Naive B cell (primary cell): ENCODE measurements at places on chromosomes 12 and 14. TPM values are rescaled to one million over a fixed set of nuclear protein-coding genes. Genes with fewer than 3 reads are reported as not detected.

DNA sequence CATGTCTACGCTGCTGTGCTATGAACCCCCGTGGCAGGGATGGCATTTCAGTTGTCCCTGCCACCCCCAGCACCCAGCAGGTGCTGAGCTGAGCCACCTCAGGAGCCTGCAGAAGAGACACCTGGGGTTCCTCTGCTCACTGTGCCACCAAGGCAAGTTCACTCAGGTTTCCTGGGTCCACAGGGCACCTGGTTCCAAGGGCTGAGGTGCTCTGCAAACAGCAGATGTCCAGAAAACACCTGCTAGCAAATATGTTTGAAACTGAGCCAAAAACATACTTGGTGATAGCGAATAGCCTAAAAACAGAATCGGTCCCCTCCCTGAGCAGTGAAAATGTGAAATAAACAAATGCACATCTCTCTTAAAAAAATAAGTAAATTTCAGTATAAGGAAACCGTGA, 35.6 kb upstream of the GPR68 start:
- DNase-seq = no peak

DNA sequence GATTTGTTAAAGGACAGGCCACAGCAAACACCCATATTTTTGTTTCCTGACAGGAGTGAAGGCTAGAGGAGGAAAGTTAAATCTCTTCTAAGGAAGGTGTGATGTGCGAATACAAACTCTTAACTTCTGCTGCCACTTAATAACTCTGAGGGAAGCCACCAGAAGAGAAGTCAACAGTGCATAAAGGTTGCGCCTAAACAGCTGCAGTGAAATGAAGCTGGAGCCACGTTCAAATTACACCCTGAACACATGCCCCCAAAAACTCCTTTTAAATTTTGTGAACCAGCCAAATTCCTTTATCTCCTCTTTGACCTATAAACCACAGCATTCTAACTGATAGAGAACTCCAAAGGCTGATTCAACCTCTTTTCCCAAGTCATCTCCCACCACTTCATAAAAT, 22.4 kb downstream of the DENND5B start:
- no peak for DNase-seq

GRCh38 chr12:114864837-114865551, 181.0 kb upstream of the TBX3 start:
- DNase-seq = no peak

DNA sequence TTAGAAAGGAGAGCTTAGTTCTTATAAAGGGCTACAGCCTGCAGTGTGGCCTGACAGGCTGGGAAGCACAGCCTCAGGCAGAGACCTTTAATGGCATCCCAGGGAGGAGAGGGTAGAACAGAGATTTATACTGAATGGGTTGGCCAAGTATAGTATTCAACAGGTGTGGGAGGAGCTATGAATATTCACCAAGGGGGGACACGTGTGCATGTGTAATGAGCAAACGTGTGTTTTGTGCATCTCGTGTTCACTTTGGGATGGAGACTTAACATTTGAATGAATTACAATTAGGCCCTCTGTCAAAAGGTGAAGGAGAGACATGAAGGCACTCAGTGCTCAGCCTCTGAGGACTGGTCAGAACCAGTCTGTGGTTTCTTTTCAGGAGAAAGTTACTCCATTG, 5.2 kb downstream of the TDP1 start:
- DNase-seq = no peak

Gene DBX2
- polyA plus RNA-seq = not detected

Gene CDKN3
- 1.2 TPM for polyA plus RNA-seq

- DNase-seq = no peak
Observed at GRCh38 chr14:94388384-94389103, at the start of gene SERPINA1. TSS of gene SERPINA1 (minus strand) at chr14:94388602. CDS start at chr14:94383237, 5,365 bp downstream.

DNA sequence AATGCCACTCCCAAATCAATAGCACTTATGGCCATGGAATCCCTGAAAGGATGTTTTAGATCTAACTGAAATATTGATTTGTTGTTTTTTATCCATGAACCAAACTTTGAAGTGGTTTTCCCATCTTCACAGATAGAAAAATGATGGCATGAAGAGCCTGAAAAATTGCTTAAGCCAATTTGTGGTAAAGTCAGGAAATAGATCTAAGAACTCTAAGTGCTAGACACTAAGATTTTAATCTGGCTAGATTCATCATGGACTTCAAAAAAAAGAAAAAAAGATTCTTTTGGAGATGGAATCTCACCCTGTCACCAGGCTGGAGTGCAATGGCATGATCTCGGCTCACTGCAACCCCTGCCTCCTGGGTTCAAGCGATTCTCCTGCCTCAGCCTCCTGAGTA, 45.0 kb upstream of the STRN3 start:
- DNase-seq = no peak

GRCh38 chr14:68705741-68706283, 87.1 kb downstream of the ZFP36L1 start:
- no peak for DNase-seq

- DNase-seq = no peak
Observed at GRCh38 chr14:98140862-98141530, 1131.0 kb downstream of the BCL11B start.

GRCh38 chr12:117394491-117394890, 33.1 kb upstream of the NOS1 start:
- DNase-seq = no peak

DNA sequence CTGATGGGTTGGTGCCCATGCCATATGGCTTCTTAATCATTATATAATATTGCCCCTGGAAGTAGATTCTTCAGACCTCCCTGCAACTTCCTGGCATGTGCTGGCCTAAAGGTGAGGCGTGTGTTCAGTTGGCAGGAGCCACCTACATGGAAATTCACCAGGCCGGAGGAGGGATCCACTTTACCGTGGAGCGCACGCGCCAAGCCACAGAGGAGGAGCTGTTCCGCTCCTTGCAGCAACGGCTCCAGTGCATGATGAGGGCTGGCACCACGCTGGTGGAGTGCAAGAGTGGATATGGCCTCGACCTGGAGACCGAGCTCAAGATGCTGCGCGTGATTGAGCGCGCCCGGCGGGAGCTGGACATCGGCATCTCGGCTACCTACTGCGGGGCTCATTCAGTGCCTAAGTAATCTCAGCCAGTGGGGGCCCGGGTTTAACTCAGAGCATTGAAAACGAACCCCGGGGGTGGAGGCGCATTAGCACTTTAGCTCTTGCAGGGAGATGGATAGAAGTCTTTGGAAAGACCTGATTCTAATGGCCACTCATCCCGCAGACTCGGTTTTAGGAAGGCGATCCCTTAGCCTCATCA, 13.5 kb downstream of the AMDHD1 start:
- DNase-seq = no peak

GRCh38 chr12:74076918-74077317, 460.7 kb upstream of the ATXN7L3B start:
- DNase-seq = no peak

DNA sequence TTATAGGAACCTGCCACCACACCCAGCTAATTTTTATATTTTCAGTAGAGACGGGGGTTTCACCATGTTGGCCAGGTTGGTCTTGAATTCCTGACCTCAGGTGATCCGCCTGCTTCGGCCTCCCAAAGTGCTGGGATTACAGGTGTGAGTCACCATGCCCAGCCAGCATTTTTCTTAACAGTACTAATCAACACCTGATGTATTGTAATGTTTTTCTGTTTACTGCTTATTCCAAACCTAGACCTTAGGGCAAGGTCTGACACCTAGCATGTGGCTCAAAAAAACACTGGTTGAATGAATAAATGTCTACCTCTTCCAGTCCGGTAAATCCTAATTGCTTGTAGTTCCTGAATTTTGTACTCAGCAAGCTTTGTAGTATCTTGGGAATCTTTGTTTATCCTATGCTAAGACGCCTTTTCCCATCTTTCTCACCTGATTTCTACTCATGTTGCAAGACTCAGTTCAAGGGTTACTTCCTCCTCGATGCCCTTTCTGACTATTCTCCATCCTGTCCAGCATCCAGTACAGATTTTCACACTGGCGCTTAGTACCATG, 2.8 kb downstream of the PAN2 start:
- DNase-seq = no peak

DNA sequence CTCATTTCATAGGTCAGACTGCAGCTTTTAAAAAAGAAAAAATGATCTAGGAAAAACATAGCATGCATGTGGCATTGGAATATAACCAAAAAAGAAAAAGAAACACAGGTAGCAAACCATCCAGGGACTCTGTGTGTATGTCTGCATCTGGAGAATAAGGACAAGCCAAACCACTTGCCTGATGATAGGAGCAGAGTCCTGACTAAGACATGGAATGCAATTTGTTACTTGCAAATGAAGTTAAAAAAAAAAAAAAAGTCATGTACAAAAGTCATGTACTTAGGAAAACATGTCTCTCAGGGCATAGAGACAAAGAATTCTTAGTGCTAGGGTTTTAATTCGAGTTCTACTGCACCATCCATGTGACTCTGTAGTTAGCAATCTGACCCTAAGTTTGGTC, 15.9 kb downstream of the TSPAN11 start:
- no peak for DNase-seq
